ENCODE measurements at places on chromosomes 1 and 21. TPM values are rescaled to one million over a fixed set of nuclear protein-coding genes. Genes with fewer than 3 reads are reported as not detected.

Gene KRTAP13-2
- not detected for total RNA-seq

Gene CENPF
- total RNA-seq = 137 TPM

Gene SH2D1B
- total RNA-seq = not detected

Gene CALML6
- not detected for total RNA-seq

Gene LRRC7
- total RNA-seq = not detected

Gene AADACL3
- total RNA-seq = not detected

Gene RXRG
- total RNA-seq = not detected

Gene ADORA3
- total RNA-seq = not detected

Gene UTS2
- 1.6 TPM for total RNA-seq

Gene PRELP
- not detected for total RNA-seq

Gene SPRR2B
- not detected for total RNA-seq

Gene GCSAML
- total RNA-seq = not detected

Gene PRPF38A
- 87.1 TPM for total RNA-seq

Gene ZMPSTE24
- 21.2 TPM for total RNA-seq

Gene FTCD
- 0.65 TPM for total RNA-seq

Gene ZNF593
- 31.0 TPM for total RNA-seq

Gene ZSWIM5
- 1.9 TPM for total RNA-seq

Gene OR10Z1
- not detected for total RNA-seq

Gene CATSPERE
- 1.1 TPM for total RNA-seq

Gene TMOD4
- total RNA-seq = 4.1 TPM

Gene RHEX
- total RNA-seq = not detected

Gene HUNK
- 0.48 TPM for total RNA-seq

Gene OPRD1
- not detected for total RNA-seq

Gene HSD3B1
- not detected for total RNA-seq
